ENCODE measurements at places on chromosomes 7 and 10. TPM values are rescaled to one million over a fixed set of nuclear protein-coding genes. Genes with fewer than 3 reads are reported as not detected.

RADIL gene
- 5.4 TPM for total RNA-seq

ELOVL3 gene
- total RNA-seq: not detected

CALCR gene
- 3.0 TPM for total RNA-seq

PDE1C gene
- 0.67 TPM for total RNA-seq

FAM13C gene
- 0.23 TPM for total RNA-seq

IGFBP1 gene
- total RNA-seq: not detected

BCCIP gene
- total RNA-seq: 118 TPM

CELF2 gene
- 22.9 TPM for total RNA-seq

TUBB8 gene
- total RNA-seq: 1.5 TPM

SEPTIN14 gene
- total RNA-seq: not detected

IL6 gene
- total RNA-seq: 0.41 TPM

- DNase-seq: no peak
Measured at GRCh38 chr10:114684084-114684821, 26.2 kb upstream of the ABLIM1 start.

DNA sequence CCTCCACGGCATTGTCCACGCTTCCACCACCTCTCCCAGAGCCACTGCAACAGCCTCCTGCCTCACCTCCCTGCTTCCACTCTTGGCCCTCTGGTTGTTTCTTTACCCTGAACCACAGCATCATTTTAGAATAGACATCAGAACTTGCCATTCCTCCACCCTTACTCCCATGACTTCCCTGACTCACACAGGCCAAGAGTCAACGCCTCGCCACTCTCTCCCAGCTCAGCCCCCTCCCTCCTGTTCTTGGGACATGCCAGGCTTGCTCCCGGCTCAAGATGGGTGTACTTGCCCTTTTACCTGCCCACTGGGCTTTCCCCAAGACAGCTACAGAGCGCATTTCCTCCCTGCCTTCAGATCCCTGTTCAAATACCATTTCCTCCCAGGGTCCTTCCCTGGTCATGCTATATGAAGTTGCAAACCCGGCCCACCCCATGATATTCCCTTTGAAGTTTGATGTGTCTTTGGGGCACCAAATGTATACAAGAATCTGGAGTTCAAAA, 429.1 kb downstream of the RPS24 start:
- DNase-seq: no peak

DNA sequence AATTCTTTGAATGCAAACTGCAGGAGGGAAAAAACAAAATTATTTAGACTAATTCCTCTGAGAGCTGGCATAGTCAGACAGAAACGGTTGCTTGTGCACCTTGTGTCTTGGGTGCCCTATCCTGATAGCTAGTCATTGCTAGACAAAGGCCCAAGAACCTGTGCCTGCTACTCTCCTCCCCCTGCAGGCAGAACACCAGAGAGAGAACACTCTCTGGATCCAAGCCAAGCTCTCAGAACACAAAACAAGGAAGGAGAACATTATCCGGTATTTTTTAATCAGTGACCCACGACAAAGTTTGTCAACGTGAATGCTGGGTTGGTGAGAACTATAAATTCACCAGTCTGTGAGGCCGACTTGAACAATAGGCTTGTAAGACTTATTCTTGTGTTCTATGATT, 18.8 kb upstream of the PPP1R9A start:
- DNase-seq: no peak

DNA sequence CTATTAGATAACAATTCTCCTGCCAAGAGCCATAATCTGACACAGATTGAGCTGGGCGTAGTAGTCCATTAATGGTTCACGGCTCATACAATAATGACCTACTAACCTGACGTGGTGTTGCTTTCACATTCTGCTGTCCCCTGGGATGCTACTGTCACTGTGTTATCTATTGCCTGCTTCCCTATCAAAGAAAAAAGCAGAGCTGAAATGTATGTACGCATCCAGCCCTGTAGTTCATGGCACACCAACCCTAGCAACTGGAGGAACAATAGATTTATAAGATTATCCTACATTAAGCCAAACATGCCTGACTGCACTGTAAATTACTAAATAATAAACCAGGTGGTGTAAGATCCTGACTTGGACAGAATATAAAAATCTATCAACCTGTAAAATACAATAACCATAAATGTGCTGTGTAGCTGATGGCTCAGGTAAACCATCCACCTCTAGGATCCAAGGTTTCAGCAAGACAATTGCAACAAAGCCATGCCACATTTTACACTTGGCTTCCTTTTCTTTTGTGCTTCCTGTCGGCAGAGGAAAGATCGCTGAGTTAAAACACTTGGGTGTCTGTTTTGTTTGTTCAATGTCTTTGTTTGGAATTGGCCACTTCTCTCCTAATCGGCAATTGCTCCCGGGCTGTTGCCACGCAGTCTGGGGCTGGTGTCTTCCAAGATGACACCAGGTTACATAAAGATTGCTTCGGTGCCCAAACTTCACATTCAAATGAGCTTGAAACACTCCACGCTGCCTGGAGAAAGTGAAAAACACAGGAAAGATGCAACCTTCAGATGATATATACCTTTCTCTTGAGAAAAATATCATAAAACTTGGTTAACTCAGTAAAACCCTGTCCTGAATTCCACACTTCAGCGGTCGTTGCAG, 143.9 kb upstream of the MGMT start:
- DNase-seq: no peak

DNA sequence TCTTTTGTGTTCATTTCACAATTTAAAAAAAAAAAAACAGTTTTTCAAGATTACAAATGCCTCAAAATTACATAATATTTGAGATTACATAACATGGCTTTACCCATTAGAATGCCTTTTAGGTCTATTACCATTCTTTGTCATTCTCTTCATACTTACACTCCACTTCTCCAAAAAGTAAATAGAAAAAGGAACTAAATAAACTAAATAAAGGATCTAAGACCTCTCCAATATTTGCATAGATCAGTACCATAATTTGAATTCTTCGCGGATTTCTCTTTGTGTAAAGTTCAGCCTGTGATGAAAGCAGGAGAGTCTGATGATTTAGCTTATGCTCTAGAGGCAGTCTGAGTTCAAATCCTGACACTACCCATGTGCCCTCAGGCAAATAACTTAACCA, 56.4 kb upstream of the C1GALT1 start:
- no peak for DNase-seq

GRCh38 chr7:87128861-87129267, 23.4 kb upstream of the DMTF1 start:
- no peak for DNase-seq

GRCh38 chr7:112140600-112140999, 65.6 kb downstream of the DOCK4 start:
- no peak for DNase-seq

GRCh38 chr10:66627156-66627555, 298.7 kb upstream of the LRRTM3 start:
- DNase-seq: no peak

- DNase-seq: no peak
Measured at GRCh38 chr10:126250045-126250444, 138.2 kb downstream of the ADAM12 start.

GRCh38 chr7:55912748-55913158, 25.5 kb downstream of the ZNF713 start:
- no peak for DNase-seq

GRCh38 chr7:142434666-142435167, 176.9 kb upstream of the PRSS58 start:
- DNase-seq: no peak

DNA sequence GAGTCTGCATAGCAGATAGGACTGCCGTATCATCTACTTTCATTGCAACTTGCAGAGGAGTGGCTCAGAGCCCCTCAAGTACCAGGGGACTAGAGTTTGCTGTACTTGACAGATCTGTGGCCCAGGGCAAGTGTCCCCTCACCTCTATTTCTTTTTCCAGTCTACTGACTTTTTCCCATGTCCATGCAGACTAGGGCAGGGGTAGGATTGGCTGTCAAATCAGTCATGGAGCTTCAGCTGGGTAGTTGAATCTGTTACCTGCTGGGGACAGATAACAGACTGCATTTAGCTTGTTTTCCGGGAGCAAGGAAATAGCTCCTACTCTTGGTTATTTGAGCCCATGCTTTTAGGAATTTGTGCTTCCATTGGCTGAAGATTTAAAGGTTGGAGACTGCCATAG, 121.0 kb upstream of the CDK13 start:
- DNase-seq: no peak

DNA sequence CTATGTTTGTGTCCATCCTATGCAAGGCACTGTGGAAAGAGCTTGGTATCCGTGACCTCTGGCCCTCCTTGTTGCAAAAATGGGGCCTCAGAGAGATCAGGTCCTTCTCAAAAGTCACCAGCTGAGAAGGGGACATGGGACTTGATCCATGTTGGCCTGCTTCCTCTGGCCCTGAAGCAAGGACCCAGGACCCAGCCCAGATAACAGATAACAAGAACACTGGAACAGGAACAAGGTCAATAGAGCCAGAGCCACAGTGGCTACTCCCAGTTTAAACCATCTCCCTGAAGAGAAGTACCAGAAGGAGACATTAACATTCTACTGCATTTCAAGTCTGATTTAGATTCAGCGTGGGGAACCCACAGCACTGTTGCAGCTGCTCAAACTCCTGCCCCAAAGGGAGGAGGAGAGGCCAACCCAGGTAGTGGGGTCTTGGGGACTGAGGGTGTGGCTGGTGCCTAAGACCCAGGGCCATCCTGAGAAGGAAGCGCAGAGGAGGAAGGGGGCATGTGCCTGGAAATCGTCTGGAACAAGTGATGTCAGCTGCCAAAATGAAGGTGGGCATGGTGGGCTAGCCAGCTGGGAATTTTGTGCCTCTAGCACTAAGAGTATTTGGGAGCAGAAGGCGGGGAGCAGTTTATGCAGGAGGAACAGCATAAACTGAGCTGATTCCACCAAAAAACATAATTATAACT, 61.2 kb downstream of the VSTM4 start:
- no peak for DNase-seq

DNA sequence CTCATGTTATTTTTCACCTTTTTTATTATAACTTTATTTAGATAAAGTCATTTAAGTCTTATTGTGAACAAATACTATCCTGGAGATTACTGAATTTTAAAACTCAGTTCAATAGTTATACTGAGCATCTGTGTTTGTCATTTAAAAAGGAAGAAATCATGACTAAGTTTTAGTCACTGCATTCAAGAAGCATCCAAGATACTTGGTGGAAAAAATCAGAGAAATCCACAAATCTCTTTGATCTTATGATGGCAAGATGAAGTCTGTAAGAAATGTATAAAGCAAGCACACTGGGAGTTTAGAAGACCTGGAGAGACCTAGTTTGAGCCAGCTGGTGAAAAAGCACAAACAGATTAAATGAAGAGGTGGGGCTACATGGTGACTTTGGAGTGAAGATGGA, 529.8 kb upstream of the IGFBP3 start:
- no peak for DNase-seq

DNA sequence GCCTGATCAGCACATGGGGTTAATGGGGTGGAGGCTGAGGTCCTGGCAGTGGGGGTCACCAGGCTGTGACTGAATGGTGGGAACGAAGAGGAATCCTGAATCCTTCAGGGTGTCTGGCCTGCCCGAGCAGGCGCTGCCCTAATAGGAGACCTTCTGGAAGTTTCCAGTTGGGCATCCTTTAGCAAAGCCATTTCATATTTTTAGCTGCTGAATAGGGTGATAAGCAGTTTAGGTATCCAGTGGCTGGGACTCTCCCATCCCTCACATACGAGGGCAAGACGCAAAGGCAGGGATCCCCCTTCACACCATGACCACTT, 159.3 kb downstream of the SH3PXD2A start:
- DNase-seq: no peak

DNA sequence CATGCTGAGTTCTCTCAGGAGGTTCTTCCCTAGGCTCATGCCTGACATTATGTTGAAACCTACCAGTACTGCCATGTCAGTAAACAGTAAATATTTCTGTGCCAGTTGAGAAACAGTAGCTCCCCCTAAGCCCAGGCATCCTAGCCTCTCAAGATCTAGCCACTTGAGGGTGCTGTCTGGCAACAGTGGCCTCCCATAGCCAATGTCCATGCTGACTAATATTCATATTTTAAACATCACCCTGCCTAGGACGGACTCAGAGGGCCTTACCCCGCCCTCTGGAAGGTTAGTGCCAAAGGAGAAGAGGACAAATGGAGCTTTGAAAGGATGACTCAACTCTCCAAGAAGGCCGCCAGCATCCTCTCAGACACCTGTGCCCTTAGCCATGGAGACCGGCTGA, 7.7 kb downstream of the ACSM6 start:
- DNase-seq: no peak
